ENCODE measurements at places on chromosomes 16 and 17.

- DNase-seq = no peak
Observed at GRCh38 chr16:89828199-89828869, at the start of gene SPIRE2. Gene SPIRE2 (plus strand): TSS chr16:89828475. CDS start chr16:89828551, 76 bp downstream.

- no peak for DNase-seq
Observed at GRCh38 chr17:5352681-5353289, 66.7 kb downstream of the NUP88 start.

DNA sequence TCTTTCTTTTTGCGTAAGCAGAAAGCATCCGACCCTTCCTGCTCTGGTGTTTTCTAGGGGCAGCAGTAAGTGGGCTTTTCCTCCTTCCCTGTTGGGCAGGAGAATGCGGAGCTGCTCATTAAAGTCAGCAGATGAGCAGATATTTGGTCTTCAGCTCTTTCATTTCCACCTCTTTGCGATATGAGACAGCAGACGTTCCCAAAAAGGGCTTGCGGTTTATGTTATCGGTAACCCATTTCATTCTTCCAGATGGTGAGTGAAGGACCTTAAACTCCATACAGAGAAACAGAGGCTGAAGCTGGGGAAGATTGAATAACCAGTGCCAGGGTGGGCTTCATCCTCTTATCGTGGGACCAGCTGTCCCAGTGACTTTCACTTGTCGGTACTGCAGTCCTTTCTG, 40.7 kb downstream of the KSR1 start:
- DNase-seq = no peak

GRCh38 chr16:85056211-85056748, 28.7 kb downstream of the KIAA0513 start:
- no peak for DNase-seq

DNA sequence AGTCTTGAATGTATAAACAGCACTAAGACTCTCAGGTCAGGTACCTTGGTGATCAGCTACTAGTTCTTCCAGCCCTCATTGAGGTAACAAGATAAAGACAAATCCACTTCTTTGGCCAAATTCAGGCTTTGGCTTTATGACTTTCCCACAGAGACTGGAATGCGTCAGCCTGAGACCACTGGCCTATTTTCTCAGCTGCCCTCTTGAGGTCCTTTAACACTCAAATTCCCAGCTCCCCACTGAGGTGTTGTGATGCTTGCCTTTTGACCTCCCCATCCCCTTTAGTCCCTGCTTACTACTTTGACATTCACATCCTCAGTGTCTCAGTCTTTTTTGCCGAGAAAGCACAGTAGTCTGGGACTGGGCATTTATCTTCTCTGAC, 10.6 kb downstream of the TNFAIP1 start:
- no peak for DNase-seq

DNA sequence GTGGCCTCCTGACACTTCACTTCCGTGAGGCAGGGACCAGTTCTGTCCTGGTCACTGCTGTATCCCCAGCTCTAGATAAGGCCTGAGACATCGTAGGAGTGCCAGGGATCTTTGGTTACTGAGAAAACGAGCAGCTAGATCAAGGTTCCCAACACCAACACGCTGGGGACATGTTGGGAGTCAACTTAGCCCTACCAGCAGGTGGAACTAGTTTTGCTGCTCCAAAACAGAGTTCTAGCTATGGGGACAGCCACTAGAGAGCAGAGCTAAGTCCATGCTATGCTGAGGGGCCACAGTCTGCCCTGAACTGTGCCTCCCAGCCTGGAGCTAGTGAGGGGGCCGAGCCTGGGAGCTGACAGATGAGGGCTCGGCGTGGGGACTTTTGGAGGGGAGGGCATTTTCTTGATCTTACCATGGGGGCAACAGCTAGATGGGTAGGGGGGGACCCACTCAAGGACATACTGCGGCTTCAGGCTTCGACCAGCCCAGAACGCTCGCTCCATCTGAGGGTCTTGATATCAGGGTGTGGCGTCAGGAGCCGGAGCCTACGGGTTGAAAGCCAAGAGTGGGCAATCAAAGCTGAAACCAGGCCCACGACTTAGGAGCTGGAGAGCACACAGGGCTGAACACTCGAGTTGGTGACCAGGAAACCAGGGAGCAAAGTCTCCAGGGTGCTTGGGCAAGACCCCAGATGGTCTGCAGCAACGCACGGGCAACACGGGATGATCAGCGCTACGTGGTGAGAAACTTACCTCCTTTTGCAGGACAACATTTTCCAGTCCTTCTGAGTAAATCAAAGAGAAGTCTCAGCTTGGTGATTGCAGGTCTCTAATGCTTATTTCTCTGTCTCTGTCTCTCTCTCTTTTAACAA, 13.4 kb downstream of the SNX20 start:
- no peak for DNase-seq

DNA sequence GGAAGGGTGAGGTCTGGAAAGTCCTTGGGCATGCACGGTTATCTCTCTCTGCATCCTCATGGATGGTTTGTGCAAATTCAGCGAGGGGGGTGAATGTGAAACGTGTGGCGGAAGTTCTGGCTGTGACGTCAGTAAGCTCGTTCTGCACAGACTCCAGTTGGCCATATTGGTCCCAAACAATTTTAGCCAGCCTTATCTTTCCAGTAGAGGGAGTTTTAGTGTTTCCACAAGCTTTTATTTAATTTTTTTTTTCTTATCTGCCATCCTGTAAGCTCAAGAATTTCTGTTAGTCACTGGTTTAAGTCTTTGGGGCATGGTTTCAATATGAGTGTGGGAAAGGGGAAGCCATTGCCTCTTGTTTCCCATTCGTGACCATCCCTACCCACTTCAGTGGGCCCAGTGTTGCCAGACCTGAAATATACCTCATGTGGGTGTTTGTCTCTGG, 39.0 kb downstream of the HLF start:
- DNase-seq = no peak

DNA sequence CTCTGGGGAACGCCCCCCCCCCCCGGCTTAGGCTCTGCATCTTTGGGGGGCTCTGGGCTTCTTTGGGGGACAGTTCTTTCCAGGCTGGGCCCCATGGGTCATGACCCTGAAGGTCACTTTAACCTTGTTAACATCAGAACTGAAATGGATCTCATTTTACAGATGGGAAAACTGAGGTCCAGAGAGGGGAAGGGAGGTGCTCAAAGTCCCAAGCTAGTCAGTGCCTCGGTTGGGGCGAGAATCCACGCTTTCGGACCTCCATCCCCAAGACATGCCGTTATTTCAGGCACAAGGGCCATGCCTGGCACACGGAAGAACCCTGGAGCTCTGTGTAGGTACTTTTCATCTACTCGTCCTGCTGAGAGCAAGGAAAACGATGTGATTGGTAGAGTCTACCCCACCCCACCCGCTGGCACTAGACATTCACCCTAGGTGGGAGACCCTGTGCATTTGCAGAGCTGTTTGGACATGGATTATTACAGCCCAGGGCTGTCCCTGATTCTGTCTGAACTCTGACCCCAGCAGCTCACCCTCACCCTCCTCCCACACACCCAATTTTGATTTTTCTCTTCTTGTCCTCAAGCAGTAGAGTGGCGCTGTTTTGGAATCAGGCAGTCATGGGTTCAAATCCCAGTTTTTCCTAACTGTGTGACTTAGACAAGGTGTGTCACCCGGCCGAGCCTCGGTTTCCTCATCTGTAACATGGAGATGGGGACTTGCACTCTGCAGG, 155.1 kb upstream of the CDC42EP4 start:
- DNase-seq = no peak

DNA sequence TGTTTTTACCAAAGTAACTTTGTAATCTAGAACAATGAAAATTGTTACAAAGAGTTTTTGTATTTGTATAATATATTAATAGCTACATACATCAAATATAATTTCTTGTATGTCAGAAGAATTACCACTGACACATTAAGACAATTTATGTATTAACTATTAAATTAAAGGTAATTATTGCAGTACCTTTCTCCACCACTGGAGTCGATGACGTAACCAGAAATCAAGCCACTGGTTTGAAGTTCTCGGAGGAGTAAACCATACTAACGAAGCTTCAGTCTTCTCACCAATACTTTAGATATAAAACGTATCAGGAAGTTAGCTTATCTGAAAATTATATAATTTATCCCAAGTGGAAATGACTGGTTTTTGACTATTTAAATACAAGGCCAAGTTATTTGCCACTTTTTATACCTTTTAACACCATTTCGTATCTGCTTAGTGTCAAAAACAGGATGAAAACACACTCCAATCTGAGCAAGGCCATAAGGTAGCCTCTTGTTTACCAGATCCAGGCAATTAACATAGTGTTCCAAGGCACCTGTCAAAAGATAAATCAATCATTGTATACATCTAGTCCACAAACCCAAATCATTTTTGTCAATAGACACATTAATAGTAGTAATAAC, 4.3 kb downstream of the POLG2 start:
- no peak for DNase-seq

GRCh38 chr16:11665071-11665491, 3.2 kb upstream of the SNN start:
- no peak for DNase-seq

DNA sequence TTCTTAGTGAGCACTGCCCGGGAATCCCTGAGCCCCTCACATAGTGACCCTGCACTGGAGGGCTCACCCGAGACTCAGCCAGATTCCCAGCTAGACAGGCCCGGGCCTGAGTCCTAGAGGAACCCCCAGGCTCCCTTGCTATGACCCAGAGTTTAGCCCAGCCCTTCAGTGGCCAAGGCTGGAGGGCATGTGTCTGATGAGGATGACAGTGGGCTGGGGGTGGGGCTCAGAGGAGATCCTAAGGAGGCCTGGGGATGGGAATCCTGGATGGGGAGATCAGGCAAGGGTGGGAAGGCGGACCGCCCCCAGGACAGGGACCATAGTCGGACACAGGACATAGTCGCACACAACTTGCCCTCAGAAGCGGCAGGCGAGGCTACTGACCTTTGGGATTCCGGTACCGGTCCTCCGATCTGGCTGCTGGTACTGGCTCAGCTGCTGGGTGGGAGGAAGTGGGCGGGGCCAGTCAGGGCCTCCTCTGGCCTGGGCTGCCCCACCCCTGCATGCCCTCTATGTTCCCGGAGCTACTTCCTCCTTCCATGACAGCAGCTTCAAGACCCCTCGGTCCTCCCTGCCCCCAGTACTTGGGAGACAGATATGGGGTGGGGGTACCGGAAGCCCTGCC, 1.1 kb downstream of the CD79B start:
- DNase-seq = no peak

- no peak for DNase-seq
Observed at GRCh38 chr16:78065319-78065718, 34.1 kb upstream of the WWOX start.

DNA sequence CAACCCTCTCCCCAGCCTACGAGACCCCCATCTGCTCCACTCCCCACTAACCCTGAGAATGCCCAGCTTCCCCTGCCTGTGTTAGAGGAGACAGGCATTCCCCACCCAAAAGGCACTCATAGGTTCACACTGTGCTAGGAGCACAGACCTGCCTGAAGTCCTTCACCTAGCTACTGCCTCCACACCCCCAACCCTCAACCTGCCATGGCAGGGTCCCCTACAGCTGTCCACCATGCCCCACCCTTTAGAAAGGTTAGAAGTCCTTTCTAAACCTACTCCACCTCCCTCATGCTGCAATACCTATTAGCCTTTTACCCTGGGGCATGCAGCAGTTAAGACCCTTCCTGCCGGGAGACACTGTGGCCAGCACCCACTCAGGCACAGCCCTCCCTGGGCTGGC, 9.1 kb downstream of the SRCIN1 start:
- DNase-seq = no peak

DNA sequence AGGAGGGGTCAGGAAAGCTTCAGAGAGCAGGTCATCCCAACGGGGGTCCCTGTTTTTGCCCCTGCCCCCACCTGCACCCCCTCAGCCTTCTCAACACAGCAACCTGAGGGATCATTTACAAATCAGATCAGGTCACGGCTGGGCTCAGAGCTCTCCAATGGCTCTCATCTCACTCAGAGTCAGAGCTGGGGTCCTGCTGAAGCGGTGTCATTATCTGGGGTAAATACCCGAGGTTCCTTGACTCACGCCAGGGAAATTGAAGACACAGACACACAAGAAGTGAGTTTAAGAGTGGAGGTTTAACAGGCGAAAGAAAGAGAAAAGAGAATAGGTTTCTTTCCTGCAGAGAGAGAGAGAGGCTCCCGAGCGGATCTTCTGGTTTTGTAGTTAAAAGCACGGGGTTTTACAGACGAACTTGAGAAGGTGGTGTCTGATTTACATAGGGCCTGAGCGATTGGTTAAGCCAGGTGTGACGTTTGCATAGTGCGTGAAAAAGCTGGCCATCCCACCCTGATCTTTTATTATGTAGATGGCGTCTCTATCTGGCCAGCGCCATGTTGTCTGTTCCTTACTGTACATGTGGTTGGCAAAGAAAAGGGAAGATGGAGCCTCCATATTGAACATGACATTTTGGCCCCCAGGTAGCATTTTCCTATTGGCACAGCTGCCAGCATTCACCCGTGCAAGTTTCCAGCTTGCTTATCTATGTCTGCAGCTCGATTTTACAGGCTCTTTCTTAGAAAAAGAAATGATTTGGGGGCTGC, 51.4 kb downstream of the WSB1 start:
- no peak for DNase-seq

DNA sequence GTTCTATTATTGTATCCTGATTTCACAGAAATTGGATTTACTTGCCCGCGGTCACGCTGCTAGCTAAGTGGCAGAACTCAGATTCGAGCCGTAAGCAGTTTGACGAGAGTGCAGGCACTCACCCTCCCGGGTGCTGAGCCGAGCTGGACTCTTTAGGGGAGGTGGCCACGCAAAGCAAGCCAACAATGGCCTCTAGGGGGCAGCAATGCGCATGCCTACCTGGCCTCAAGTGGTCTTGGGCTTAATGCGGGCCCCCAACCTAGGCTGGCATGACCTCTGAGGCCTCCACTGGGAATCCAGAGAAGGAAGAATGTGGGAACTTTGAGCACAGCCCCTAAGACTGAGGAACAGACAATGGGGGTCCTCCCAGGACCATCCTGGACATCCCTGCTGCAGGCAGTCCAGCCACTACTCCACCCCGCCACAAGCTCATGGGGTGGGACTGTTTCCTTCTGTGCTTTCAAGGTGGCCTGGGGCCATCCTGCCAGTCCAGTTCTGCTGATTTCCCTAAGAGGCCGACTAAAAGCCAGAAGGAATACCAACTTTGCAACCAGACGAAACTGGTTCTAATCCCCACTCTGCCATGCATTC, 276.5 kb downstream of the XYLT1 start:
- peak; percentile 35 for DNase-seq

- no peak for DNase-seq
Observed at GRCh38 chr16:10876315-10876714, 687 bp upstream of the CIITA start.

- DNase-seq = no peak
Observed at GRCh38 chr17:39744075-39744835, 6.5 kb downstream of the GRB7 start.

GRCh38 chr16:61987474-61988012, 48.7 kb downstream of the CDH8 start:
- no peak for DNase-seq

Measured in NCI-H1092 (cell line).